ENCODE measurements at places on chromosomes 5 and 9.

GRCh38 chr5:74187757-74188156 lies 452.8 kb downstream of the ENC1 start:
- peak; percentile 24 for DNase-seq

- no peak for DNase-seq
Measured at GRCh38 chr5:161277011-161277410, 269.5 kb downstream of the GABRB2 start.

DNA sequence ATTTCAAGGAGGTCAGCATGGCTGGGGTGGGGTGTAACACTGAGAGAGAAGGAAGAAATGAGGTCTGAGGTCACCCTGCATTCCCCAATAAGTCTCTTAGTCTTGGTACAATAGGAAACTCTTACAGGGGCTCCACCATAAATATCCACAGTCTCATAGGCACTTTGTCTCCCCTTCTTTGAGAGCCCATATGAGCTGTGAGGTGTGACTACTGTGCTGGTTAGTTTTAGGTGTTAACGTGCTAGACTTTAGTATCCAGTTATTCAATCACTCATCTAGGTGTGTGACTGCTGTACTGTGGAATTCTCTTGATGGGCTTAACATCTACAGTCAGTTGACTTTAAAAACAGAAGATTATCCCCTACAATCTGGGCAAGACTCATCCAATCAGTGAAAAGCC lies 378.1 kb upstream of the RFX3 start:
- DNase-seq: no peak

DNA sequence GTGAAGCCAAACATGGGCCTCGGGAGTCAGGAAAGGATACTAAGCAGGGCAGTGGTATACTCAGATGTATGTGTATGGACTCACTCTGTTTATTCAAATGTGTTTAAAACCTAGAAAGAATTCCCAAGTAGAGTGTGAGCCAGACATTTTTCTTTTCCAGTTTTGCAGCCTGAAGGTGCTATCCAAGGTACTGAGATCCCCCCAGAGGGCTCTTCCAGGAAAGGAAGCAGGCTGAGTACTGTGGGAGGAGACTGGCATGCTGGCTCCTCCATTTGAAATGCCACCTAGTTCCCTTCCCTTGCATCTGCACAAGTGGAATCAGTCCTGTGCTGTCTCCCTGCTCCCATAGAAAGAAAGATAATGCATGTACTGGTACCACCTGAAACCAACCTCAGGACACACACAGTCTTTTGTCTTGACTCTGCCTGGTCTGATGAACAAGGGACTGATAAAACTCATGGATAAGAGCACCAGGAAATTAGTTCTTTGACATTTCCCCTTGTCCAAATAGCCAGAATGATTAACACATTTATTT lies 85.9 kb downstream of the HRH2 start:
- peak; percentile 81 for DNase-seq

DNA sequence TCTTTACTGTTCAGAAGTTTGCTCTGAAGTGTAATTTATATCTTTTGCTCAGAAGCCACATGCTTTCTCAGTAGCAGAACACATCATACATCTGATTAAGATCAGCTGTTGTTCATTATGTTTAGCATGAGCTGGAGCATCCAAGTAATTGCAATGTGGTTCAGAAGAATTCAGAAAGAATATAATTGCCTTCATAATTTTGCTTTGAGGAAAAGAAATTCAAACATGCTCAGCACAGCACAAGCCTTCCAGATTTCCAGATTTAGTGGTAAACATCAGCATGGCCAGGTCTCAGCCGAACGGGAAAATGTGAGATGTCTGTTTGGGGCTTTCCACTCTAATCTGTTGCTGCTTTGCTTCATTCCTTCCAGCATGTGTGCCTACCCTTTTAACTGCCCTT lies 65.9 kb downstream of the ITGA1 start:
- DNase-seq: no peak

- DNase-seq: peak; percentile 53
Measured at GRCh38 chr9:134064711-134065110, 3.1 kb downstream of the BRD3 start.

DNA sequence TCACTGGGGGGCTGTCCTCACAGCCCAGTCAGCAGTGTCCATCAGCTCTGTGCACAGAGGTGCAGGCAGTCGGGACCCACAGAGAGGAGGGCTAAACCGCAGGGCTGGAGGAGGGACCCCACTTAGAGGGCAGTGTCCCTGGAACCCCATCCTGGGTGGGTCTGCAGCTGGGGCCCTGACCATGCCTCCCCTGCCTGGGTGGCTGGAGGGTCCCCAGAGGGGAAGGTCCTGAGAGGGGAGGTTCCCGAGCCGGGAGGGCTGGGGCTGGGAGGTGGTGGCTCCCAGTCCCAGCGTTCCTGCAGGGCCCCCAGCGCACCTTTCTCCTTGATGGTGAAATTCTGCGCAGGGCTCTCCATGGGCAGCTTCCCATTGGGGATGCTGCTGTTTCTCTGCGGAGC lies 32.7 kb downstream of the EXOC3 start:
- peak; percentile 71 for DNase-seq

GRCh38 chr5:6858419-6858818 lies 145.2 kb downstream of the TENT4A start:
- no peak for DNase-seq

DNA sequence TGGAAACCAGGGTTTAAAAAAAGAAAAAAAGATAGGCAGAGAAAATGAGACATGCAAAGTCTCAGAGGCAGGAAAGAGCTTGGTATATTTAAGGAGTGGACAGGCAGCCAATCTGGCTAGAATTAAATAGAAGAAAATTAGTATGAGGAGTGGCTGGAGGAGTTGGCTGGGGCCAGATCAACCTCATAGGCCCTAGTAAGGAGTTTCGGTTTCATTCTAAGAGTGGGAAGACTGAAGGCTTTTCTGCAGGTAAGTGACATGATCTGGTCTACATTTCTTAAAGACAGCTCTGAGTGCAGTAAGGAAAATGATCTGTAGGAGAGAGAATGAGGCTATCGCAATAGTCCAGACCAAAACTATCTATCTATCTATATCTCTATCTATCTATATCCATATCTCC lies 27.5 kb downstream of the ADRB2 start:
- DNase-seq: no peak

- no peak for DNase-seq
Measured at GRCh38 chr9:81266674-81267073, 422.7 kb downstream of the TLE1 start.

DNA sequence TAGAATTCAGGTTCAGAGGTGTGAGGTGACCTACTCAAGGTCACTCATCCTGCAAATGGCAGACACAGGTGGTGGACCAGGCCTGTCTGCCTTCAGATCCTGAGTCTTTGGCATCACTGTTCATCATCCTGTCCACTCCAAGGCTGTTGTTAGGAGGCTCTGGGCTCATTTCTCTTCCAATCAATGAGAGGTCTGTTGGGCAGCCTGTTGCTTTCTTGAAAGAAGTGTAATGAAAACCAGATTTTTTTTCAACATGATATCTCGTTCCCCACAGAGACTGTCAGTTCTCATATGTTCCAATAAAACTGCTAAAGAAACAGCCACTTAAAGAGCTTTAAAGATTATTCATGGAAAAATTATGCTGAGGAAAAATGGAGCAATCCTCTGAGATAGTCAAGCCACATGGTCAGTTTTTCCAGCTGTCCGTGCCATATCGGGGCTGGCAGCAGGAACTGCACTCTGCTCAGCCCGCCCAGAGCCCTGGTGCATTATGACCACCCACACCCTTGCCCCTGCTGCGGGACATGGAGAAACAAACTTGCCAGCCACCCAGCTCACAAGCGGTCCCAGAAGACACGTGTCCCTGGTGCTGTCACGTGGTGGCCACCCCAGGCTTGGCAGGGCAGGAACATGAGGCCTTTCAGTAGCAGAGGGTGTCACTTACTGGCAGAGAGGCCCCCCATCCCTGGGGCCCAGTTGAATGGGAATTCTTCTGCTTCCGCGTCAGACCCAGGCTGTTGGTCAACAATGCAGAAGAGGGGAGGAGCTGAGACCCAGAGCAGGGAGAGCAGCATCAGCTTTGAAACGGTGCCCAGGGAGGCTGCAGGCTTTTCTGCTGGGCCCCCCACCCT lies 63.7 kb upstream of the ANGPTL2 start:
- no peak for DNase-seq

Data from H7 (cell line).